ENCODE measurements at places on chromosomes 2 and 18. TPM values are rescaled to one million over a fixed set of nuclear protein-coding genes. Genes with fewer than 3 reads are reported as not detected.

Gene TRAPPC12
- 139 TPM for polyA plus RNA-seq

Gene CIB4
- polyA plus RNA-seq = not detected

Gene TACR1
- 6.2 TPM for polyA plus RNA-seq

Gene FEV
- 0.14 TPM for polyA plus RNA-seq

Gene FRZB
- 32.0 TPM for polyA plus RNA-seq

Gene MSTN
- polyA plus RNA-seq = 1.8 TPM

Gene EHD3
- polyA plus RNA-seq = 31.4 TPM

Gene SCG2
- polyA plus RNA-seq = 199 TPM

Gene ELAC1
- polyA plus RNA-seq = 13.1 TPM

Gene CAPG
- polyA plus RNA-seq = 20.2 TPM

Gene SNTG2
- 1.5 TPM for polyA plus RNA-seq

Measured in spinal cord (tissue), 10 donors.